SIG-M5 (cell line): ENCODE measurements at places on chromosomes 6 and 20.

GRCh38 chr6:108838101-108838717, 10.0 kb upstream of the ARMC2 start:
- DNase-seq = no peak

- DNase-seq = no peak
These were observed 98.7 kb downstream of the BACH2 start for GRCh38 chr6:90197854-90198496.

DNA sequence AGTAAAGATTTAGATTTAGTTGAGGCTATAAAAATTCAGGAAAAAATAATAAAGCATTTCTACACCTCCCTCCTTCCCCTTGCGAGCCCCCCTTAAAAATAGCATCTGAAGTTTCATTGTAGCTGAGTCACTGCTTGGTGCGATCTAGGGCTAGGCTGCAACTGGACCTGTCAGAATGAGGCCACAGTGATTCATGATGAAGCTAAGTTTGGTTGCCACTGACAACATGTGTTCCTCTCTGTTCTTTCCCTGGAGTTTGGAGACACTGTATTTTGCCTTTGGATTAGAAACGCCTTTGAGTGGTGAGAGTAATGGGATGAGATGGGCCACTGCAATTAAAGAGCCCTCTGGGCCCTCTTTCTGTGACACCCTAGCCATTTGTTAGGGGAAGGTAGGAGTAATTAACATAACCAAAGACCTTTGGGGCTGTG, 334.1 kb downstream of the NRN1 start:
- DNase-seq = no peak

GRCh38 chr6:134217798-134218140, 100.1 kb downstream of the SGK1 start:
- no peak for DNase-seq

DNA sequence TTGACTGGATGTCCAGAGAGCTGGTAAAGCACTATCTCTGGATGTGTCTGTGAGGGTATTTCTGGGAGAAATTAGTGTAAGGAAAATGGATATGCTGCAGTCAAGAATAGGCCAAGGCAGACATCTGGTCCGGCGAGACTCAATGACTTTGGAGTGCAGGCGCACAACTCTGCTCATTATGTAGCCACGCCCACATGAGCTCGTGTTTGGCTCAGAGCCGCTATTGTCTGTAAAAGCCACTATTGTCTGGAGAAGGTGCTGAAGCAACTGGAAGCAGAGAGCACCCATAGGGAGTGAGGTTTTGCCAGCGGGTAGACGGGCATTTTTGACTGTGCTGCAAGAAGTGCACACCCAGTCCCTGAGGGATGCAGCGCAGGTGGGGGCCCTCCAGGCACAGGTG, 305.0 kb upstream of the POU3F2 start:
- no peak for DNase-seq

GRCh38 chr6:82371799-82372546, 8.4 kb downstream of the TPBG start:
- no peak for DNase-seq

DNA sequence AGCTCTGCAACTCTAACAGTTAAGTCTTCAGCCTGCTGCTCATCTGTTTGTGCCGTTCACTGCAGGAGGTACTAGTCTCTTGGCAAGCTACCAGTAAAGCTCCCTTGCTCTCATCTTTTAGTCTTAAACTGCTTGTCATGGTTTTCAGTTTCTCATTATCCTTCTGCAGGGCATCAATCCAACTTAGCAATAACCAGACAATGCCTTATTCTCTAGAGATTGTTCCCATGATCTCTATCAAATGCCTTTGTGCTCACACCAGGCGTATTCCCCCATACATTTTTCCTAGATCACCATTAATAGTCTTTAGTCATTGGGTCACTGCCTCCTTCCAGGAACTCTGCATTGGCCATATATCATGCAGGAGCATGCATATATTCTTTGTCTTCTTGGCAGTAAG, 171.3 kb downstream of the GRM1 start:
- DNase-seq = no peak

DNA sequence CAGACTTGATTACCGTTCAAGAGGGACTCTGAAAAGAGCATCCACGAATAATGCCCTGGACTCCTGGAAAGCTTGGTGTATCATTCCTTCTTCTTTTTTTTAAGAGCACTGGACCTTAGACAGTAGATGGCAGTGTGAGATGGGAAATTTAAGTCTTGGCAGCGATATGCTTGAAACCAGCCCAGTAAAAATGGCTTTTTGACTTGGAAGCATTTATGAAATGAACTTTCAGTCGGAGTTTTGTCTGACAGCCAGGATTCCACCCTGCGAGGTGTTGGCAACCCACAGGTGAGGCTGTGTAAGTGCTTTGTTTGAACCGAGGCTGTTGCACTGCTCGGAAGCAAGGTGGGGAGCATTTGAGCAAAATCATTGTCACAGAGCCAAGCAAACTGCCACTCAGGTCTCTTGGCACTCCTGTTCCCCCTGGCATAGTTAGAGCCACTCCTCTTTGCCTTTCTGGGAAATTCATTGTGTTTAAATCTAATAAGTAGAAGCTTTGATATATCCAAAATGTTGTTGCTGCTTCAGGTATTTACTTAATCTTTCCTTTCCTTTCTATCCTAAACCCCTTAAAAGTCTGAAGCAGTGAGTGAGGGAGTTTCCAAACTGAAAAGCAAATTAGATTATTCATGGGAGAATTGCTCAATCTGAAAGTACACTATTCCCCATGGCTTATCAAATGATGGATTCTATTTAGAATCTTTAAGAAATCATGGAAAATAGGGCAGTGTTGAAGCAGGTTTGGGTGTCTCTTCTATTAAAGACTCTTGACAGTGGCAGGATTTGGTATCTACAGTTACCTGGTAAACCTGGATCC, 272.8 kb upstream of the SLC35B3 start:
- DNase-seq = no peak

DNA sequence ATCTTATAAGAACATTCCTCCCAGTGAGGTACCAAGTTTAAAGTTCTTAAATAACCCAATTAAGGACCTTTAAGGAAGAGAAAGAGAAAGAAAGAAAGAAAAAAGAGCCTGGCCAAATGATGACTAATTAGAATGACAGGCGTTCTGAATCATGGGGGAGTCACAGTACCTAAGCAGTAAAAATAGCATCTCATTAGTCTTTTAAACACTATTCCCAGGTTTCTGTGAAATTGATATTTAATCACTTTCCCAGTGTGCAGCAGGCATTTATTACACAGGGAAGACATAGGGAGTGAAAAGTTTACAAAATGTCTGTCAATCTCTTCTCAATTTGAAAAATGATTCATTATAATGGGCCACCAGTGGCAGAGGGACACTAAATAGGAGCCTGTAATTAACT, 251.4 kb upstream of the MANEA start:
- no peak for DNase-seq

GRCh38 chr6:155909710-155910109, 454.1 kb upstream of the NOX3 start:
- no peak for DNase-seq
